ENCODE measurements at places on chromosomes 2 and 18.

- no peak for DNase-seq
These were observed 393.8 kb upstream of the LYPD1 start for GRCh38 chr2:133063775-133064174.

- no peak for DNase-seq
These were observed 38.4 kb upstream of the GAREM1 start for GRCh38 chr18:32509111-32509510.

DNA sequence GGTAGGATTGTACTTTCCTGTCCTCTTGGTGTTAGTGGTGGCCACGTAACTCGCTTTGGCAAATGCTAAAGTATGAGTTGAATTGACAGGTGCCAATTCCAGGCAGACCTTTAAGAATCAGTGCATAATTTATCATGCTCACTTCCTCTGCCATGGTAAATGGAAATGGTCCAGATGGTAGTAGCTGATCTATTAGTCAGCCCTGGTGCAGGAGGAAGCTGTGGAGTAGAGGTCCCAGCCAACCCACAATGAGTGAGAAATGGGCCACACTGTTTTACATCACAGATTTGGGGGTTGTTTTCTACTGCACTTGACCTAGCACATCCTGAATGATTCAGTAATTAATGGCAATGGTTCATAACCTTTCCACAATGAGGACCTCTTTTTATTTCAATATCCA, 104.4 kb downstream of the RGPD3 start:
- DNase-seq: no peak

GRCh38 chr2:232085826-232086425, 124.4 kb downstream of the DIS3L2 start:
- no peak for DNase-seq

GRCh38 chr2:171531836-171532450, 9.7 kb downstream of the CYBRD1 start:
- no peak for DNase-seq

DNA sequence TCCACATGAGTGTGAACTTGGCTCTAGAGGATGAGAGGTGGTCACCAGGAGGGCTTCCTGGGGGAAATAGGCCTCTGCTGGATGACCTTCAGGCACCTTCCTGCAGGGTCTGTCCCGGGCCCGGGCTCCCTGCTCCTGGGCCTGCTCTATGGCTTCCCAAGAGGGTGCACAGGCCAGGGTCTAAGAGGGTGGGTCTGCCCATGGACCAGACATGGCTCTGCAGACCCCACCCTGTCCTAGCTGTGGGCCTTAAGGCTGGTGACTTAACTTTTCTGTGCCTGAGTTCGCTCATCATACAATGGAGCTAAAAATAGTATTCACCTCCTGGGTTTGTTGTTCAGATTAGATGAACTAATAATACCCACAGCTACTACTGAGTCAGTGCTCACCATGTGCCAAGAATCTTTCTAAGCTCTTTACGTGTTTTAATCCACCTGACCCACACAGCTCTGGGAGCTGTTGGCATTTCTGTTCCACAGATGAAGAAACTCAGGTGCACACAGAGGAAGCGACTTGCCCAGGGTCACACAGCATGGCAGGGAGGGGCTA, 14.4 kb downstream of the INHBB start:
- DNase-seq: no peak

DNA sequence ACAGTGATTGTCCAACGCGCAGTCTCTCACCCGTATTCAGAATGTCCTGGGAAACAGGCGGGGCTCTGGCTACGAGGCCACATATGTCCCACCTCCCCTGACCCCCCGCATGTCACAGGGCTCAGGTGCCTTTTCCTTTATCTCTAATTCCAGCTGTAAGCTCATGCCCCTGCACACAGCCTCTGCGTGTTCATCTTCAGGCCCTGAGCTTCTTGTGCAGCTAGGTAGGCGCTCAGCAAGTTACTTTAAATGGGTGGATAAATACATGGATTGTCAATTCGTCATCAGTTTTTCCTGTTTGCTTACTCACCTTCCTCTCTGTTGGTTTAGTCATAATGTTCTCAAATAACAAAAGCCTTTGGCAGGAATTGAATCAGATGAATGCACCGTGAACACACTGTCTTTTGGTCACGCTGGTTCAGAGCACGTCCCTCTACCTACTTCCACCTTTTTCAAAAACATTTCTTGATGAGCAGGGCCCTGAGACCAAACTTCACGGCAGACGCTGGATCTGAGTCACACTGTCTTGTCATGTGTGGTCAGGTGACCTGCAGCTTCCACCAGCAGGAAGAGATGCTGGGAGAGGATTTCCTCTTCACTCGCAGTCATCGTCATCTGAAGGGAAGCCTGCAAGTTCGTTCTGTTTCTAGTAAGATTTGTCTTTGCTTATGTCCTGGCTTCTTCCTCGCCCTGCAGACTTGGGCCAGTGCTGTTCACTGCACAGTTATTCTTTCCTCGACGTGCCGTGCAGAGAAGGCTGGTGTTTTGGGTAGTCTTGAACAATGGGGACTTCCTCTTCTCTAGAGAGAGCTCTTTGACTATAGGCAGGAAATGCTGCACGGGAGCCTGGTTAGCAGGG, 138.1 kb downstream of the PTGR3 start:
- DNase-seq: peak; percentile 55

GRCh38 chr2:1582891-1583341, 161.4 kb downstream of the PXDN start:
- no peak for DNase-seq

DNA sequence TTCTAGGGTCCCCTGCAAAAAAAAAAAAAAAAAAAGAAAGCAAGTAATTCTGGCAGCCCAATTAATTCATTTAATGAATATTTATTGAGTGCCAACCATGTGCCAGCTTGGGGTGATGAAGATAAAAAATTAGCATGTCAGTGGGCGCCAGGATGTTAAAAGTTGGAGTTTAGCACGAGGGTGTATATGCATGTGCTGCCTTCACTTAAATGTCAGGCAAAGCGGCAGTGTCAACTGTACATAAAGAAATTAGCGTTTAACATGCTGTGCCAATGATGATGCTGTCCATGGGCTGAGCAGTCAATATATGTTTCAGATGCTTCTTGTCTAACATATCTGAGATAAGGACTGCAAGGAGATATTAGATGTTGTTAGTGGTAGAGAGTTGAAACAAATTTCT, 49.5 kb downstream of the ASAP2 start:
- DNase-seq: no peak

DNA sequence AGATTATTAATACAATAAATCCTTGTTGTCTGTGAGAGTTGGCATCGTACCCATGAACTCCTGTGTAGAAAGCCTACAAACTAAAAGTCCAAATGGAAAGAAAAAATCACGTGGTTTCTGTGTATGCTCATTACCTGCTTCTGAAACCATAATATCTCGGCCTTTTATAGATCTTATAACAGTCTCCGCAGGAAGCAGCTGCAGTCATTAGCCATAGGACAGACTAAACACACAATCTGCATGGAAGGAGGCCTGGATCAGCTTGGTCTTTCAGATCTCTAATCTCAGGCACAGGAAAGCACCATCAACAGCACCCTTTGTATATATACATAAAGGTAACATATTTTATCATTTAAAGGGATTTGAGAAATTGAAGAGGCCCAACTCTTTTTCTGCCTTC, 508.9 kb upstream of the TCF4 start:
- DNase-seq: no peak

DNA sequence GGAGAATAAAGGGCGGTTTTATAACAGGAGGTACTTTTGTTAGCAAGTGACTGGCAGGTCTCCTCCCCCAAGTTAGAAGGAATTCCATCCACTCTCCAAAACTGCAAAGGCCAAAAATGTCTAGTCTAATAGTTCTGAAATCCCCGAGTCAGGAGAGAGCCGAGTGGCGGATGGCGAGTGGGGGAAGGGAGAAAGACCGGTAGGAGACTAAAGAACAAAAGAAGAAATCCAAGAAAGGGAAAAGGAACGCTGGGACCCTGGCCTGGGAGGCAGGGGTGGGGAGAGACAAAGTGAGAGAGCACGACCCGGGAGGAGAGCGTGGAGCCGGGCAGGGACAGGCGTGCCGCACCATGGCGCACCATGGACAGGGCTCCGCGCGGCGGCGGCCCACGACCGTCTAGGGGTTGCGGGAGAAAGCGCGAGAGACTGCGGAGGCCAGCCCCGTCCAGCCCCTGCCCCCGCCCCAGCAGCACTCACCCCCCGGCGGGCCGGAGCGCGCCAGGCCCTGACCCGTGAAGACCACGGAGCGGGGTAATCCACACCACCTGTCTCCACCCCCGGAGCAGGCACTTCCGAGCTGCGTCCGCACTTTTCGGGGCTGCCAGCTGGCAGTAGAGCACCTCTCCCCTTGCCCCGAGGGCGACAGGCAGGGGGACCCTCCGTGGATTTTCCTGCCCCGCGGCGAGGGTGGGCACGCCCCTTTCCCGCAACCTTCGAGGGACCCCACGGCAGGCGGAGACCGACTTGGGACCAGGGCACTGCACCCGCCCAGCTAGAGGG, 1.6 kb downstream of the CDH2 start:
- no peak for DNase-seq

GRCh38 chr2:58636872-58637271, 395.7 kb upstream of the FANCL start:
- no peak for DNase-seq

DNA sequence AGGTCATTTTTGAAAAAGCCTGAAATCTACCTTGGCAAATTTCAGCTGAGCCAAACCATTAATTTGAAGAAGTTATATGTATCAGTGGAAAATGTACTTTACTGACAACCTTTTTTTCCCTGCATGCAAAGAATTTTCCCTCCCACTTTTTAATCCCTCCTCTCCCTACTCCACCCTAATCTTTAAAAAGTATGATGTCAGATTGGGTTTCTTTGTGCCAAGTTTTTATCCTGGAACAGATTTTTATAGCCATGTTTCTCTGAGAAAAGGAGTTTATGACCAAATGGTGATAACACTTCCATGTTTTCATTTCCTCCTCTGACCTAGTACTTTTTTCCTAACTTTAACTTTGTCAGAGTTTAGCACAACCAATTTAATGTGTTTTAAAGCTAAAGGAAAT, 250.3 kb upstream of the FOSL2 start:
- DNase-seq: no peak

DNA sequence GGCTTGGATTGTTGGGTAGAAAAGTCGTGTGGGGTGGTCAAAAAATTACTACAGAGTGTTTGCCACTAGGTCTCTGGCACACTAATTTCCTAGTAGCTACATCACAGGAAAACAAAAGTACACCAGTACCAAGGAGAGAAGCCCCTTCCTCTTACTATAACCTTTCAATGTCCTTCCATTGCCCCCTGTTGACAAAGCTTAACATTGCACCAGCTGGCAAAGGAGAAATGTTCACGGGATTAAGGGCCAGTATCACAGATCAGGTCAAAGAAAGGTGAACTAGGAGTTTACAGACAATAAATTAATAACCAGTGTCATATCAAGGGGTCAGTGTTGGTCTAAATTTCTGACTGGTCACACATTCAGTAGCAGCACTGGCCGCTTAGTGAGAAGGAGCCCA, 1139.6 kb upstream of the FAM98A start:
- no peak for DNase-seq

- no peak for DNase-seq
These were observed 32.9 kb downstream of the LOXHD1 start for GRCh38 chr18:46624127-46624526.

- DNase-seq: no peak
These were observed 106.1 kb downstream of the IRS1 start for GRCh38 chr2:226693521-226693920.

DNA sequence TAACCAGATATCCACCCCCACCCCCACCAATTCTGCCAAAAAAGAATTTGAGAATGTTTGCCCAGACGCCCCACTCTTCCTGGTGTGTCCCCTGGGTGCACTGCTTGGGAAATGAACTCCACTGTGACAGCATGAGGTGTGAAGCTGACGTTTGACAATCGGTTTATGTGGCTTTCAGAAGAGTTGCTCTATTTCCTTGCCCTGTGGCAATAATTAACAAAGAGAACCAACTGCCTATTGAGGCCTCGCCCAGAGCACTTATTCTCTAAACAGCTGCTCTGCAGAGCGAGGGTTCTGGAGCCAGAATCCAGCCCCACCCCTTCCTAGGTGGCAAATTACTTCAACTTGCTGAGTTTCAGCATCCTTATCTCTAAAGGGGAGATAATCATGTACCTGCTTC, 115.8 kb upstream of the SIX3 start:
- no peak for DNase-seq

DNA sequence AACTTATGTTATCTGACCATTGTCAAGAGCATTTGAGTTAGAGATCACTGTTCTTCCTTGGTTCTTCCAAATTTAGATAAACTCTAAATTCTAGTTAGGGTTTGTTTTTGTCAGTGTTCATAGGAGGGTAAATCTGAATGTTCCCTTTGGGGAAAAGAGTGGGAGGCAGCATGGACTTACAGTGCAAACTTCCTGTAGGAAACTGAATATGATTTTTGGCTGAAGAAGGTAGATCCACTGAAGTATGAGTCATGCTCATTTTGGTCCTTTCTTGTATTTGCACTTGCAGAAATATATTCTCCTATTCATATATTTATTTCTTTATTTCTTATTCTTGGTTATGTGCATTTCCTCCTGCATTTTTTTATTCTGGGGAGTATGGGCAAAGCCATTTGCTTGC, 27.3 kb downstream of the CCDC85A start:
- no peak for DNase-seq

GRCh38 chr2:239360421-239361310, 40.2 kb downstream of the HDAC4 start:
- no peak for DNase-seq

DNA sequence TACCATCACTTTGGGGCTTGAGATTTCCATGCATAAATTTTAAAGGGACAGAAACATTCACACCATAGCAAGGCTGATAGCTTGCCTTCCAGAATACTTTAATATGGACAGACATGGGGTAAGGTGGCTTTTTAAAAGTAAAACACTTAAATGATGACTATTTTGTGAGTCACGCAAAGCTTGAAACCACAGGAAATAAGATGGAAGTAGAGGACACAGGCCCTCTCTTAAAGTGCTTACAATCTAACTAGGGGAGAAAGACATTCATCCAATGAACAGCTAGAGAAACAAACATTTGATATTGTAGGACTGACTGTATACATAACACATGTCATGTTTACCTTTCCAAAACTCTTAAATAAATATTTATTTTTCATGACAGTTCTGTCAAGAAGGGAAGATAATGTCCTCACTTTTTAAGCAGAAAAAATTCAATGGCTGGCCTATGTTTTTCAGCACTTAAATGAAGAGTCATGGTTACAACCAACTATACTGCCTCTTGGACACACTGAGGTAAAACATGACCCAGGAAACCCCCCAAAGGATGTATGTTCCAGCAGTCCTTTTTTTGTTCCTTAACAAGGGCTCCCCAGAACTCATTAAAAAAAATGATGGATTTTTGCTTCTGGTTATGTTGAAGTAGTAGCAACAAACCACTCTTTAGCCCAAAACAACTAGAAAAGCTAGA, 120.0 kb upstream of the RBMS1 start:
- no peak for DNase-seq

DNA sequence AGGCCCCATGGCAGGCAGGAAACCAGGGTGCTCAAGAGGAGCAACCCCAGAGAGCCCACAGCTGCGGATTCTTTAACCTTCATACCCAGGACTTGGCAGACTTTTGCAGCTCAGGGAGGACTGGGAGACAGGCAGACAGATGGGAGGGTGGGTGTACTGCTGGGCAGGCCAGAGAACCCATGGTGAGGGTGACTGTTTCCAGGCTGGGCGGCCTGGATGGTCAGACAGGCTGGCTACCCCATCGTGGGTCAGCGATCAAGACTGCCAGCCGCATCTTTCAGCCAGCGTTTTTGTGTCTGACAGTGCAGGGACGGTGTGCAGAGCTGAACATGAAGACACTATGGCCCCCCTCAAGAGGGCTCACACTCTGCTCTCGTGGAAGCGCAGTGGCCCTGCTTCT, 82.2 kb downstream of the MARCO start:
- no peak for DNase-seq

- no peak for DNase-seq
These were observed 80.0 kb upstream of the PXDN start for GRCh38 chr2:1824202-1824905.

GRCh38 chr2:100767224-100767653, 52.7 kb upstream of the NPAS2 start:
- DNase-seq: no peak

Data from stimulated activated CD8-positive, alpha-beta memory T cell treated with anti-CD3 and anti-CD28 coated beads, Interleukin-15, amount 100 ng/mL, for 4 hours (primary cell).